CD4-positive, alpha-beta T cell treated with Interleukin-6 at 100 ng/mL for 8 hours (primary cell): ENCODE measurements at places on chromosomes 7 and 10.

GRCh38 chr7:123552641-123553040 lies 5.0 kb downstream of the NDUFA5 start:
- DNase-seq = no peak

GRCh38 chr10:119316729-119317097 lies 109.3 kb downstream of the GRK5 start:
- DNase-seq = no peak

DNA sequence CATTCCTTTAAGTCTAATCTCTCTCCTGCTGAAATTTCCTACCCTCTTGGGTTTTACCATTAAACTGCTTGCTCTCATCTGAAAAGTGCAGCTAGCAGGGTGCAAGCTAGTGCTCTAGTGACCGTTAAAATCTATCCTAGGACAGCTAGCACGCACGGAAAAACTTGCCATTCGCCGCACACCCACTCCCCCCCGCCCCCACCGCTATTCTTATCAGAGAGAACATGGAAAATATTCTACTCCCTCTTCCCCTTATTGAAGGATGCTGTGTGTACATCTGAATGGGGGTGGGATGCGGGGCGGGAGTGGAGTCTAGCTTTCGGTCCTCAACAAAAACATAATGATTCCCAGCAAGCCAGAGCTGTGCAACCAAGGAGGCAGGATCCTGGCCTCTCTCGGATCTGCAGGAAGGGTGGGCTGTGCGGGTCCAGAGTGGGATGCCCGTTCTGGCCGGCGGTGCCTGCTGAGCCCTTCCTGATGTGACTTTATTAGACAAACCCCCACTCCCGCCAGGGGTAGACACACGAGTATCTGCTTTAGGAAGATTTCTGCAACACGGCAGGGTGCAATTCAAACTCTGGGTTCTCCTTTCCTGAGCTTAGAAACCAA lies 1.1 kb upstream of the ADRA2A start:
- no peak for DNase-seq

DNA sequence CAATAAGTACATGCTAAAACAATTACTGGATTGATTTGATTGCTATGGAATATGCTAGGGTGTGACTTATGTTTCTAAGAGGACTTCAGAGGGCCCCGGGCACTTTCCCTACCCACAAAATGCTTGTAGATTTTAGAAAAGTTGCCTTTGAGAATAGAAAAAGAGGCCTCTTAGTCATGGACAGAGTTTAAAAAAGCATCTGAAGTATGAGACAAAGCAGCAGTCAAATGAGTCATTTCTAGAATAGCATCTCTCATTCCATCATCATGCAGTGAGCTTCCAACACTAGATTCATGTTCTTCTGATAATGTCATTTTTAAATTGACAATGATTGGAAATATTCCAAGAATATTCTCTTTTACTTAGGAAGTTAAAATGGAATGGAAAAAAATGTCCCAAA lies 675.1 kb upstream of the PCDH15 start:
- no peak for DNase-seq

- DNase-seq = no peak
Measured at GRCh38 chr7:104967088-104967487, 46.9 kb upstream of the KMT2E start.

DNA sequence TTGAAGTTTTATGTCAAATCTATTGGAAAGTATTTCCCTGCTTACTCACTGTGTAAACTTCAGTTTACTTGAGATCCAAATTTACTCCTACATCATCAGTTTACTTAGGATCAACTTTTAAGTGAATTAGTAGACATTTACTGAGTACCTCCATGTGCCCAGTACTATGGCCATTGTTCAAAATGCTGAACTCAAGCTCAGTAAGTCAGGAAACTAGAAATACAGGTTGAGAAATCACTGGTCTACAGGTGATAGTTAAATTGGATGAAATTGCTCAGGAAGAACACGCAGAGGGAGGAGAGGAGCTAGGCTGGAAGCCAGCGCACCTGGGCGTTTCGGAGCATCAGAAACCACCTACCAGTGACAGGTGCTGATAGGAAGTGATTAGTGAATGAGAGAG lies 25.5 kb upstream of the EBLN1 start:
- DNase-seq = no peak

DNA sequence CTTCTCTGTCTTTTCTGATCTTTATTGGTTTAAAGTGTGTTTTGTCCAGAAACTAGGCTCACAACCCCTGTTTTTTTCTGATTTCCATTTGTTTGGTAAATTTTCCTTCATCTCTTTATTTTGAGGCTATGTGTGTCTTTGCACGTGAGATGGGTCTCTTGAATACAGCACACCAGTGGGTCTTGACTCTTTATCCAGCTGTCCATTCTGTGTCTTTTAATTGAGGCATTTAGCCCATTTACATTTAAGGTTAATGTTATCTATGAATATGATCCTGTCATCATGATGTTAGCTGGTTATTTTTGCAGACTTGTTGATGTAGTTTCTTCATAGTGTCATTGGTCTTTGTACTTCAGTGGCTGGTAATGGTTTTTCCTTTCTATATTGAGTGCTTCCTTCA lies 10.1 kb downstream of the TEX36 start:
- no peak for DNase-seq

DNA sequence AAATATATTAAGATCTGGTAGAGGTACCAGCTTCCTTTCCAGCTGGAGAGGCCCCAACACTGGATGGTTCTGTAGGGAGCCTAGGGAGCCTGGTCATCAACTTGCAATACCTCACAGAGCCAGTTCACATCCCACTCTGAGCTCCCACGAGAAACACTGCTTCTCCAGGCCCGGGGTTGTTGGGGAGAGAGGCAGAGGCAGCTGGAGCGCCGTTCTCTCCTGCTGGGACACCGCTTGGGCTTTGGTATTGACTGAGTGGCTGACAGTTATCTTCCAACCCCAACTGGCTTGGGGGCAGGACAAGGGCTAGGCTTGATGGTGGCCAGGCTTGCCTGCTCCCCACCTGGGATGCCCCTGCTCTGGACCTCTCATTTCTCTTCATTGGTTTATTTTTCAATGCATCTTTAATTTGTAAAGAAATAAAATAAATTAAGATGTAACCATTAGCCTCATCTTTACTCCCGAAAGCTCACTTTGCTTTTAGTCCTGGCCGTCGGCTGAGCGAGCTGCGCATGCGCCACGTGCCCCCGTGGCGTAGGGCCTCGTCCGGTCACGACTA lies 10.0 kb upstream of the CHCHD1 start:
- DNase-seq = peak; percentile 77

- DNase-seq = no peak
Measured at GRCh38 chr7:114851406-114852061, 70.4 kb upstream of the MDFIC start.

DNA sequence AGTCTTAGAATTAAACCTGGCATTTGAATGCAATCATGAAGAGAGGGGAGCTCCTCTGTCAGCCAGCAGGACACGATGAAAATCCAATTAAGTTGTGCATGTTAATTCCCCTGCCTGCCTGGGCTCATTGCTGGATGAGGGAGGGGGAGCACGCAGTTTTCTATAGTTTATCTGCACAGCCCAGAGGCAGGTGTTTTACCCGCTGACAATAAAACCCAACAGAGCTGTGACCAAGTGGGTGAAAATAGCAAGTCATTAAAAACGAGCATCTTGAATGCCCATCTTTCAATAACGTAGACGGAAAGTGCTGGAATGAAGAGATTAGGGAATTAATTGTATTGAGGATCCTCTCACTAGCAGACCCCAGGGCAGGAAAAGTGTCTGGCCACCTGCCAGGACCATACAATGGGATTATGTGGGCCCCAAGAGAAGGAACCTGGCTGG lies 100.1 kb upstream of the FAM20C start:
- no peak for DNase-seq

GRCh38 chr7:51316666-51317581 lies at the start of gene COBL:
Gene COBL (minus strand): TSS chr7:51316809. CDS start chr7:51316633, 176 bp downstream.
- no peak for DNase-seq

DNA sequence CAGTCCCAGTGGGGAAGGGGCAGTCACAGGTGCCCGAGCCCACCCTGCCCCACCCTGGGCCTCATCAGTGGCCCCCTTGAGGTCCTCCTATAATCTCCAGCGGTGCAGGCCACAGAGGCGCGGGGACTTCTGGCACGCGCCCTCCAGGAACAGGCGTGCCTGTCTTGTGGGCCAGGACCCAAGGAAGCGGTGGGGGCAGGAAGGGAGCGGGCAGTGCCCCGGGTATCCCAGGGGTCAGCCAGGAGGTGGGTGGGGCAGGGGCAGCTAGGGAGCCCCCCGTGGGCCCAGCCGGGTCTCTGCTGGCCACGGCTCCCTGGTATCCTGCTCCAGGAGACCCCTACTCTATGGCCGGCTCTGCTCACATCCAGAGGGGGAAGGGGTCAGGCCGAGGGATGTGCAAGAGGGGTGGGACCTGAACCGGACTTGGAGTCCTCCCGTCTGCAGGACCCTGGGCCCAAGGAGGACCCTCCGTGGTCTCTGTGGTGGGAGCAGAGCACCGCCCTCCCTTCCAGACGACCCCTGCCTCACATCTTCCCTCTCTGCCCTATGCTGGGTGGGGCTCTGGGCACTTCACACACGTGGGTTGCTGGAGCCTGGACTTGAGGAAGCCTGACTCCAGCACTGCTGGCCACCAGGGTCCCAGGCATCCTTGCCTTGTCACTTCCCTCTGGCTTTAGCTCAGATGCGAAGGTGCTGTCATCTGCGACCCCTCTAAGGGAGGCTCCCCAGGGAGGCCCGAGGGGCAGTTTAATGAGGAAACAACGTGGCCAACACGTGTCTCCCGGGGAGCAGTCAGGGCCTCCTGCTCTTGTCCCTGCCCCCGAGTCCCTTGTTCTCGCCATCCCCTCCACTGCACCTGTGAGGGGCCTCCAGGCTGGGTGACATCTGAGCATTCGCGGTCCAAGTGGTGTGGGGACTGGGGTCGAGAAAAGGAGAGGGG lies 18.3 kb upstream of the GRIFIN start:
- no peak for DNase-seq

DNA sequence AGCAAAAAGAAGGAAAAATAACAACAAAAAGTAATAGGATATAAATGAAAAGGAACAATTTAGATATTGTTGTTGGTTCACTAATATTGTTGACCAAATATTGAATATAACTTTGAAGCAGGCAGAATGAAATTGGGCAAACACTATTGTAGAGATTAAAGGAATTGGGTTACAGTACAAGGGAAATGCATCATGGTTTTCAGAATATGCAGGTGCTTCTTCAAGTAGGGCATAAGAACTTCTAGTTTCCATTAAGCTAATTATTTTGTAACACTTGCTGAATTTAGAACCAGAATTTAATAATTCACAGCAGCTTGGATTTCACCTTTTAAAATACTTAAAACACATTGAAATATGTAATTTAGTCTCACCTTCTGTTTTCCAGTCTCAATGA lies 36.5 kb downstream of the RPA3 start:
- DNase-seq = no peak

GRCh38 chr7:42065942-42066341 lies 171.1 kb downstream of the GLI3 start:
- no peak for DNase-seq

- DNase-seq = no peak
Measured at GRCh38 chr7:41702635-41703371, at the start of gene INHBA. Gene INHBA (minus strand): TSS chr7:41703090. CDS start chr7:41700374, 2,716 bp downstream.

- no peak for DNase-seq
Measured at GRCh38 chr7:16171928-16172327, 249.4 kb downstream of the CRPPA start.

DNA sequence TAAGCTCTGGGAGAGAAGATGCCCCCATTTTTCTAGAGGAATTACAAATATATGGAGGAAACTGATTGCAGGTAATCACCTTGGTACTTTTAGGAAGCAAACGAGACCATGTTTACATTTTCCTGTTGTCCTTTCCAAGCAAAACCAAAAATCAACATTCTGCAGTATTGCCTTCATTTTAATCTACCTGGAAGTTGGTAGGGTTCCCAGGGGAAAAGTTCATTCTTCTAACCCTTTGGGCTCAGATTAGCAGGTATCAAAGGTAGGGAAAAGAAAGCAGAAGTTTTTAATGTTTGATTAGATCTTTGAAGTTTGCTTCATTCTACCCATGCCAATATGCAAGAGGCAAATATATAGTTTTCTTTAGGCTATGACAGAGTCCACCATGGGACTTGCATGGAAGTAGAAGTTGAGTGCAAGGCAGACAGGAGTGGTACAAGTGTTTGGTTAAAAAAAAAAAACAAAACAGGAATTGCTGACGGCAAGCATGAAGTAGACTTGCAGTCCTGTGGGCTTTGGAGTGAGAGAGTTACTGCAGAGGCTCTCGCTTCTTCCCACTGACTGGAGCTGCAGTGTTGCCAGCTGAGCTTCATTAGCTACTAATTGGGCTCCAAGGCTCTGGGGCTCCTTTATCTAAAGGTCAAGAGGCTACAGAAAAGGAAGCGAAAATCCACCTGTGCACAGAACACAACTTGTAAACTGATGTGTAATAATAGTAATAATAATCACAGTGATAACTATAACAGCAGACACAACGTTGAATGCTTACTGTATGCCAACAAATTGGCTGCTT lies 28.9 kb upstream of the ASAH2 start:
- DNase-seq = no peak

DNA sequence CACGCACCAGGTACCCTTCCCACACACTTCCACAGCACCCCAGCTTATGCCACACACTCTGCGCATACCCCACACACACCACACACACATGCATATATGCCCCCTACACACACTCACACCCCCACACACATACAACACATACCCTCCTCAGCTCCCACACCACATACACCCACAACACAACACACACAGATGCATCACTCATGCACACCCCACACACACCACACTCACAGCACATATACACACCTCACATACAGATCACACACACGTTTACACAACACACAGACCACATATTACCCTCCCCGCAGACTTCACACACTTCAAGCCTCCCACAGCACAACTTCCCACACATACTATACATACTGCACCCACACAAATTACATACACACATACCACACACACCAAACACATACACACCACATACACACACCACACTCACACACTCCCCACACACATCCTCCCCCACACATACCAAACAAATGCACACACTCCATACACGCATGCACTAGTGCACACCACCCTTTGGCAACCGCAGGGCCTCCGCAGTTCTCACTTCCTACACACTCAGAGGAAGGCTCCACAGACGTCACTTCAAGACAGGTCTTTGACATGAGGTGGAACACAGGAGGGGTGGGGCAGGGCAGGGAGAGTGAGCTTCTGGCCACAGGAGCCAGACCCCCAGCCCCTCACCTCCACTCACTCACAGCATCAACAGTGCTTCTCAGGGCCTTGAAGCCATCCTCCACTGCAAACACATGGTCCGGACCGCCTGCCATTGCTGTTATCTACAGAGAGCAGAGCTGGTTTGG lies 18.5 kb upstream of the ANTXRL start:
- DNase-seq = peak; percentile 62

GRCh38 chr10:22193945-22194344 lies 23.9 kb downstream of the EBLN1 start:
- no peak for DNase-seq
